ENCODE measurements at places on chromosomes 2 and 18.

DNA sequence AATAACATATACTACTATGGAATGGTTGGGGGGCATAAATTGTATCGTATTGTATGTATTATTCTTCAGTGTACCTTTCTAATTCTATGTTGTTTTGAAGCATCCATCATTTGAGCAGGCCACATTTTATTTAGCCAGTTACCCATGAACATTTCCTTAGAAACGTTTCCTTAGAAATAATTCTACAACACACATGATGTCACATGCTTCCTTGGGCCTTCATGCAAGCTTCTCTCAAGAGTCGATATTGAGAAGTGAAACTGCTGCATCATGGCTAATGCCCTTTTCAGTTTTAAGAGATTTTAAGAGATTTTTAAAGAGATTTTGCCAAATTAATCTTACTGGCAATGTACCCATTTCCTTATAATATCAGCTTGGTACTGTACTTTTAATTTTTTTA lies 63.9 kb downstream of the ALPK2 start:
- DNase-seq, result no peak

DNA sequence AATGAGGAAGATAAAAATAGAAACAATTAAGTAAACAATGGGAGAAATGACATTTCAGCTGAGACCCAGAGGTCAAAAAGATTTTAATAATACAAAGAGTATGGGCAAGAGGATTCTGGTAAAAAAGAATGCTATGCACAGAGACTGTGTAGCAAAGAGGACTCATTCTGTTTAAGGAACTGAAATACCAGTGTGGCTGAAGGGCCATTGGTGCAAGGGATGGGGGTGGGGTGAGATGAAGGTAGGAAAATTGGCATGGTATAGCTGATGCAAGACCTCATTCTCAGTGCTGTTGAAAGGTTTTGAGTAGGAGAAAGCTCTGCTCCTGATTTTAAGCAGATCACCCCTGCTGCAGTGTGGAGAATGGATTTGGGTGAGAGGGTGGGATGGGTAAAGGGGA lies 10.8 kb downstream of the GALNT1 start:
- no peak for DNase-seq

- DNase-seq, result no peak
Measured at GRCh38 chr2:187447336-187447735, 716 bp downstream of the CALCRL start.

DNA sequence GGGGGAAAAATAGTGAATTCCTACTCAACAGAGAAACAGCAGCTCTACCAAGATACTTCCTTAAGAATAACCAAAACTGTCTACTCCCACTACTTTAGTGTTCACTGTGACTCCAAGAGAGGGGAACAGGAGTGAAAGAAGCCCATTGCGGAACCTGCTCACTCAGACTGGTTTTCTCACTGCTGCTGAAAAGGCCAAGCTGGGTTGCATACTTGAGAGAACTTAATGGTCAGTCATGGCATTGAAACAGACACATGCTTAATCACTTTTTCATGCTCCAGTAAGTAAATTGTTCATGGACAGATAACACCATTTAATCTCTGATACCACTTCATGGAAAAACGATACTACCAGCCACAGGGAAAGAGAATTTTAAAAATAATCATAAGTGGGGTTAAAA lies 35.7 kb upstream of the SLC8A1 start:
- DNase-seq, result no peak

GRCh38 chr2:204691911-204692510 lies 146.7 kb downstream of the PARD3B start:
- DNase-seq, result peak; percentile 35

GRCh38 chr2:19362094-19362754 lies 3.8 kb upstream of the OSR1 start:
- DNase-seq, result no peak

- no peak for DNase-seq
Measured at GRCh38 chr2:130828461-130828860, 8.3 kb upstream of the ARHGEF4 start.

- no peak for DNase-seq
Measured at GRCh38 chr2:150610670-150611279, 123.3 kb upstream of the RND3 start.

DNA sequence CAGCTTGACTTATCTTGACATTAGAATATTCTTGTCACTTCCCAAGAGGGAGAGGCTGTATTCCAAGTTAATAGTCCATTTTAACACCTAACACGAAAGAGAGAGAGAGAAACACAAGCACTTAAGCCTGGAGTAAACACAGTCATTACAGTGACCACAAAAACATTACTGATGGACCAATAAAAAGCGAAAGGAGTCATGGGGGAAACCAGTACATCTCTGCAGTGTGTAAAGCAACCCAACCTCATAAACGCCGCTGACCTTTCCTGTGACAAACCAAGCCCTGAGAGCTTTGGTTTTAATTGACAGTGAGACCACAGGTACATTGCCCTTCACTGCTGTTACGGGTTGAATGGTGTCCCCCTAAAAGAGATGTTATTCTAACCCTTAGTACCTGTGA lies 78.3 kb downstream of the SMAD4 start:
- no peak for DNase-seq

- no peak for DNase-seq
Measured at GRCh38 chr2:209253544-209253943, 170.3 kb upstream of the MAP2 start.

GRCh38 chr2:125296742-125297141 lies 1271.7 kb downstream of the CNTNAP5 start:
- DNase-seq, result no peak

DNA sequence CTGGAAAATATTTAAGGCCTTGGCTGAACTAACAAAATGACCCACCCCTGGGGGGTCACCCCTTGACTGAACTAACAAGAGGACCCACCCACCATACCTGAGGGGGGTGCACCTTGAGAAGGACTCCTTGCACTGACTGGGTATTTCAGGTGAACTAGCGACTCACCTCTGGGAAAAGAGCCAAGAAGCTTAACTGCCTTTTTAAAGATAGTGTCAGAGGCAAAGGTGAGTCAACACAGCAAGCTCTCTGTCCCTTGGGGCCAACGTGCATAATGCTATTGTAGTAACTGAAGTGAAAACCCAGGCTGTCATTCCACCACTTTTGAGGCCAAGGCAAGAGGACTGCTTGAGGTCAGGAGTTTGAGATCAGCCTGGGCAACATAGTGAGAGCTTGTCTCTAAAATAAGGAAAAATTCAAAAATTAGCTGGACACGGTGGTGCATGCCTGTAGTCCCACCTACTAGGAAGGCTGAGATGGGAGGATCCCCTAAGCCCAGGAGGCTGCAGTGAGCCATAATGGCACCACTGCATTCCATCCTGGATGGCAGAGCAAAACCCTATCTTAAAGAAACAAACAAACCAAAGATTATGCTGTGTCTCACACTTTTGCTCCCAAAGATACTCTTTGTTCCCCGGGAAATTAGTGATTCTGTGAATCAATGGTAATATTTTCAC lies 36.4 kb upstream of the ZCCHC2 start:
- no peak for DNase-seq

GRCh38 chr2:44444881-44445280 lies 83.1 kb downstream of the CAMKMT start:
- no peak for DNase-seq

GRCh38 chr2:27249891-27250651 lies 12.8 kb downstream of the SLC30A3 start:
- DNase-seq, result peak; percentile 34

DNA sequence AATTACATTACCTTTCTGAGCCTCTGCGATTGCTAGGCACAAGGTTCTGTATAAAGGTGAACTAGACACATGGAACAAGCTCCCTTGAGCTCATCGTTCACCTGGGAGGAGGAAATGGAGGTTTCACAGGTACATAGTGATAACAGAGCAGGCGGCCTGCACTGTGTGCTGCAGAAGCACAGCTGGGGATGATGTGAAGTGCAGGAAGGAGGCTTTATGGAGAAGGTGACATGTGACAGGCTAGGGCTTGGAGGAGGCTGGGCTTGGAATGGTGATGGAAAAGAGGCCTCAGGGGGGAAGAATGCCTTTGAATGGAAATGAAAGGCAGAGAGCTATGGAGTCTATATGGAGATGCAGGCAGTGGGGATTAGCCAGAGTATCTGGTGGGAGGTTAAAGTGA lies 22.9 kb downstream of the MARCHF4 start:
- DNase-seq, result no peak

DNA sequence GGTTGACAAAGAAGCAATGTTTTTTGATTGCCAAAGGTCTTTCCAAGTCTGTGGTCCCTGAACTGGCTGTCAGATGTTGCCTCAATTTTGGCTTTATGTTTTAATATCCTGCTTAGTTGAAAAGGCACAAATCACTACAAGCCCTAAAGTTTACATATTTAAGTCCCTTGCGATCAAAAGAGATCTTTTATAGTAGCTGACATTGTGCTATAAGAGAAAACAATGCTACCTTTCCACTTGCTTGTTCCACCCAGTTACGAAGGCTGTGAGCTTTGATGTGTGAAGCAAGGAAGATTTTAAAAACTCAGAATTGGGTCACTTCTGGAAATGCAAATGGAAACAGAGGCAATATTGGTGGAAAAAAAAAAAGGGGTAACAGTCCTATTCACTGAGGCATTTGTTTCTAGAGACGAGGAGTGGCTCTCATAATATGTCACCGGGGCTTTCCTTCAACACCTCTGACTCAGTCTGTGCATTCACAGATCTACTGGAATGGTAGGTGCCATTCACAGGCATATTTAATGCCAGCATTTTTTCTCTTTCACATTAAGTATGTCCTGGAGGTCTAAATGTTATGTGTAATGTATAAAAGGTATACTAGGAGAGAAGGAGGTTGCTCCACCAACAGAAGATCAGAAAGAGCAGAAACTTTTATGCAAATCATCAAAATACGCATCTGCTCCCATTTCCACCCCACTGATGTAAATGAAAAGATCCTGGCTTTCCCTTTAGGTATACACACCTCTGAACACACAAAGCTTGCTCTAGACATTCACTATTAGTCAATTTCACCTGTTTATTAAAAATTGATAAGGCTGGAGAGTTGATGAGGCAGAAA lies 91.8 kb downstream of the TGIF1 start:
- no peak for DNase-seq

- no peak for DNase-seq
Measured at GRCh38 chr2:38092196-38092902, 16.4 kb upstream of the CYP1B1 start.

GRCh38 chr2:127321303-127321702 lies 27.4 kb upstream of the ERCC3 start:
- no peak for DNase-seq

- no peak for DNase-seq
Measured at GRCh38 chr2:10185046-10185445, 62.5 kb downstream of the RRM2 start.

GRCh38 chr18:77815666-77816338 lies 566.2 kb downstream of the GALR1 start:
- no peak for DNase-seq

- DNase-seq, result no peak
Measured at GRCh38 chr2:168431301-168432024, 24.6 kb upstream of the CERS6 start.

DNA sequence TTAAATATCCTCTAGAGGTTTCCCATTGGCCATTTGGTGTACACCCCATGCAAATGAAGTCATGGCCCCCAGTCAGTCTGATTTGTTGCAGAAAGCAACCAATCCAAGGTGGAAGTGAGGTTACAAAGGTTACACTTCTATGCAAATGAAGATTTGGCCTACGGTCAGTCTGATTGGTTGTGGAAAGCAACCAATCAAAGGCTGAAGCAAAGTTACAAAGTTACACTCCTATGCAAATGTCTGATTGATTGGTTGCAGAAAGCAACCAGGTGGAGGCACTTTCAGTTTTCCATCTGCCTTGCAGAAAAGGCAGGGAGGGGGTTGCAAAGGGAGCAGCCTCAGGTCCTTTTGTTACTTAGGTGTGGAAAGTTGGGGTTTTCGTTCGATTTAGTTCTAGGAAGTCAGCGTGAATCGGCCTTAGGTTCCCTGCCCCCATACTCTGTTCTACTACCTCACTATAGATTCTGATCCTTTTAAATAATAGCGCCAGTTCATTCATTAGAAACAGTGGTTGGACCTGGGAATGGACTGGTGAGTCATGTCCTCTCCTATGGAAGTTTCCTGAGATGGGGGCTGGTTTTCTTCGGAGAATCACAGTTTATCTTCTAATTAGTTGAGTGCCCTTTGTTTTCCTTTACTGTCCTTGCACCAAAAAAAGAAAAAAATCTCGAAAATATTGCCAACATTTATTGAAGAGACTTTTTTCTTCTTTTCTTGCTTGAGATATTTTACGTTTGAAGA lies 279.5 kb downstream of the AGAP1 start:
- DNase-seq, result no peak

- DNase-seq, result peak; percentile 80
Measured at GRCh38 chr2:241877989-241878970, 8.8 kb downstream of the RTP5 start.

DNA sequence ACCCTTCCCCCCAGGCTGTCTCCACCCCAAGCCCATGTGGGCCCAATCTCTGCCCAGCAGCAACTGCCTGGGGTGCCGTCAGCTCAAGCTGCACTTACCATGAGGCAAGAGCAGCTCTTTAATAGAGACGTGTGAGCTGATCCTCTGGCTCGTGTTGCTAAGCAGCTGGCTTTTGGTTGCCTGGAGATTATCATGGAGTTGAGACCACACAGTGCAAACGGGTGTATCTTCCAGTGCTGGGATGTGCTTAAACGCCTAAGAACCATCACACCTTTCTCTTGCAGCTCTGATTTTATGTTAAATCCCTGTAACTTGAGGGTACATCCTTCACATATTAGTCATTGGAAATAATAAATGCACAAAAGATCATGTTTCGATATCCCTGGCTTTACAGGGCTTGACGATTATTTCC lies 271.1 kb downstream of the PRKCE start:
- peak; percentile 30 for DNase-seq

DNA sequence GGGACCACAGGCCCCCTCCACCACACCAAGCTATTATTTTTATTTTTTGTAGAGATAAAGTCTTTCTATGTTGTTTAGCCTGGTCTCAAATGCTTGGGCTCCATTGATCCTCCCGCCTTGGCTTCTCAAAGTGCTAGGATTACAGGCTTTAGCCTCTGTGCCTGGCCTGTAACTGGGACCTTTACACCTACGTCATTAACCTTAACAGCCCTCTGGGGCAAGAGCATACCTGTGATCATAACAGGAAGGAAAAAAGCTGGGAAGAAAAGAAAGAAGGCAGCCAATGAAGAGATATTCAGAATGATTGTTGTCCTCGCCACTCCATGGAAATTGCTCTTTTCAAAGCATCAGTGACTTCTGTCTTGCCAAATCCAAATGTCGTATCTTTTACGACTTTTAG lies 338.2 kb downstream of the LRRTM1 start:
- DNase-seq, result no peak

DNA sequence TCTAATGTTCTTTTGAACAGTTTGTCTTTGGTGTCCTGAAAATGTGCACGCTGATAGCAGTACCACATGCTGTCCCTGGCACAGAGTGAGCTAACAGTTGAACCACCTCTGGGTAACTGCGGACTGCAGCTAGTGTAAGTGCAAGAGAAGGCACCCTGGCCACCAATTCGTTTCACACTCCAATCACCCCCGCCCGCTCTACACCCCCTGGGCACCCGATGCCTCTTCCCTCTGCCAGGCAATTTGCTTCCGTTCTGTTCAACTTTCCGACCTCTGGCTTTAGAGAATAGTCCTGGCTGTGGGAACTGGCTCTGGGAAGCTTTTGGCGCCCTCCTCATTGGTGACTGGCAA lies 1.4 kb downstream of the DOCK10 start:
- no peak for DNase-seq

- no peak for DNase-seq
Measured at GRCh38 chr2:68948710-68949109, 4.0 kb downstream of the GKN2 start.

All from NCI-H1930 (cell line).